ENCODE measurements at places on chromosomes 13 and 19.

GRCh38 chr13:61600360-61601033 lies 184.8 kb upstream of the PCDH20 start:
- DNase-seq = no peak

- no peak for DNase-seq
Observed at GRCh38 chr13:28147495-28147894, 9.2 kb downstream of the PAN3 start.

- DNase-seq = no peak
Observed at GRCh38 chr19:35013041-35013819, 13.1 kb downstream of the GRAMD1A start.

DNA sequence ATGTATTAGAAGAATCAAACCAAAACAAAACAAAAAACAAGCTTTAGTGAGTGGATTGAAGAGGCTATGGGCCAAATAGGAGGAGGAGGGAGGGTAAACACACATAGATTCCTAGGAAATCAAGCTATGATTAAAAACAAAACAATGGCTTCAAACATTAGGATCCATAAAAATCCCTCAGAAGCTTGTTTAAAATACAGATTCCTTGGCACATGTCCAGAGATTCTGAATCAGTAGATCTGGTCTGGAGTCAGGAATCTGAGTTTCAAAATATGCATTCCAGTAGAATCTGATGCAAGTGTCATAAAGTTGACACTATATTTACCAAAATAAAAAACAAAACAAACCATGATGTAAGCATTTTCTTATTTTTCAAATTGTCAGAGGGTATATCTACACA lies 692.8 kb upstream of the SGCG start:
- DNase-seq = no peak

GRCh38 chr19:4723595-4724514 lies at the start of gene DPP9:
Gene DPP9 (minus strand): TSS chr19:4723842. CDS start chr19:4719906, 3,936 bp downstream.
- peak; percentile 96 for DNase-seq

DNA sequence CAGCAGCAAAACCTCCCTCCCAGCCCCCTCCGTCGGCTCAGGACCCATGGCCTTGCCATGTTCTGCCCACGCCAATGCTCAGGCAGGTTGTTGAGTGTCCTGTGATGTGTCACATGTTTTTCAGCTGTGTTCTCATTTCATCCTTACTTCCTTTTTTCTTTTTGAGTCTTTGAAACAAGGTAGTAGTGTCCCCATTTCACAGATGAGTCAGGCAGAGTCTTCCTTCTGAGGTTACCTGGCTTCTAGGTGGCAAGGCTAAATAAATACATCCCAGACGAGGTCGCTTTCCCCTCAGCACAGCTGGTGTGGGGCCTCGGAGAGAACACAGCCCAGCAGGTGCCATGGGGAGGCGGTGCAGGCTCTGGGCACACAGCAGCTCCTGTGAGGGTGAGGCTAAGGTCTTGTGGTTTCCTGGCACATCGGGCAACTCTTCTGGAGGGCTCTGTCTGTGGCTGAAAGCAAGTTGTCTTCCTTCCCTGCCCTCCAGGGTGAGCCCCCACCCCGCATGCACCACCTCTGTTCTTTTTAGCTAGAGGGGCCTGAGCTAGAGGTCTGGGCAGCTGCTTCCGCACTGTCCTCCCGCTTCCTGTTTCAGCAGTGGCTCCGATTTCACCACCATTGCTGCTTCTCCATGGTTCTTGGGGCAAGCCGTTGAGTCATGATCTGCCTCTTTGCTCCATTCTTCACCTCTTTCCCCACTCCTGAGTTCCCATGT lies 15.1 kb downstream of the PRAM1 start:
- no peak for DNase-seq

GRCh38 chr19:48487948-48488347 lies 18.8 kb downstream of the CYTH2 start:
- DNase-seq = no peak

DNA sequence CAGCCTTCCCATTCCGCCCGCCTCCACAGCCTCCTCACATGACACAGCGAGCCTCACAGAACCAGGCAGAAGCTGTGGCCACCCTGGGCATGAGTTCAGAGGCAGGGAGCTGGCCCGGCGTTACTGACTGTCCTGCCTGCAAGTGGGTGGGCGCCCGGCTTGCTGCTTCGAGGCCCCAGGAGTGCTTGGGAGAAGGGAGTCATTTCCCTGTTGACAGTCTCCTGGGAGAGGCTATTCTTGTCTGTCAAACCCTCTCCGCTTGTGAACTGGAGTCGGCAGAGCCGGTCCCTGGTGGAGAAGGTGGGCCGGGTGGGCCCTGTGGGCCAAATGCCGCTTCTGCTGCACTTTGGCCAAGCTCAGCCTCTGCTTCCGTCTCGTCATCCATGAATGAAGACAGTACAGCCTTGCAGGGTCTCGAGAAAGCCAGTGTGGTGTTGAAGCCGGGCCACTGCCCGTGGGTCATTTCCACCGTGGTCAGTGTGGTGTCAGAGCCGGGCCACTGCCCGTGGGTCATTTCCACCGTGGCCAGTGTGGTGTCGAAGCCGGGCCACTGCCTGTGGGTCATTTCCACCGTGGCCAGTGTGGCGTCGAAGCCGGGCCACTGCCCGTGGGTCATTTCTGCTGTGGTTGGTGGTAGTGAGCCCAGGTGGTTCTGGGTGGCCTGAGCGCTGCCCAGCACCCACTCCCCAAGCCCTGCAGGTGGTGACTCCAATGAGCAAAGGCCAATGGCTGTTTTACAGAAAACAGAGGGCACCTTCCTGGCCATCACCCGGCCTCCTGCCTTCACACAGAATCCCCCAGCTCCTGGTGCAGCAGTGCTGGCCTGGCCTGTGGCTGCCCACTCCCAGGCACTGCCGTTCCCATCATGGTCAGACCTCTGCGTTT lies 13.5 kb upstream of the F7 start:
- no peak for DNase-seq

DNA sequence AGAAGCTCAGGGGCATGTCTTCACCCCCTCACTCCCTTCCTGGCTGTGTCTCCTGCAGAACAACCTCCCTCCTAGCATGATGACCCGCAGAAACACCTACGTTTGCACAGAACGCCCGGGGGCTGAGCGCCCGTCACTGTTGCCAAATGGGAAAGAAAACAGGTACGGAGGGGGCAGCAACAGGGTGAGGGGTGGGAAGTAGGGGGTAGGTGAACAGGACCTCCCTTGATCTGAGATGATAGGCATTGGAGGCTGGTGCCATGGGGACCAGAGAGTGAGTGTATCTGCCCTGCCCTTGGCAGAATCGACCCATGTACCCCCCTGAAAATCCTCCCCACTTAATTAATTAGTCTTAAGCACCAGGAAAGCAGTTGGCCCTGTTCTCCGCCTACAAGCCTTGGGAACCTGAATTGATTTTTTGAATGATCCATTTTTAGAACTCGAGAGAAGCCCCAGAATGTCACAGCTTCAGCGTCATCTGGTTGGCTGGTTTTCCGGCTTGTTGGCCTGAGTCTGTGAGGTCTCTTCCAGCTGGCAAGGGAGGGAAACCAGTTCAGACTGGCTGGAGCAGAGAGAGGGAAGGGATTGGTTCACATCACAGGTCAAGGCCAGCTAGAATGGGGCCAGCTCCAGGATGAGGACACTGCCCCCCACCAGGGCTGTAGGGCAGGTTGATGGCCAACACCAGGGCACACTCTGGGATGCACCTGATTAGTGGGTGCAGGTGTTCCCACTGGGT lies 28.2 kb downstream of the CKM start:
- DNase-seq = no peak

DNA sequence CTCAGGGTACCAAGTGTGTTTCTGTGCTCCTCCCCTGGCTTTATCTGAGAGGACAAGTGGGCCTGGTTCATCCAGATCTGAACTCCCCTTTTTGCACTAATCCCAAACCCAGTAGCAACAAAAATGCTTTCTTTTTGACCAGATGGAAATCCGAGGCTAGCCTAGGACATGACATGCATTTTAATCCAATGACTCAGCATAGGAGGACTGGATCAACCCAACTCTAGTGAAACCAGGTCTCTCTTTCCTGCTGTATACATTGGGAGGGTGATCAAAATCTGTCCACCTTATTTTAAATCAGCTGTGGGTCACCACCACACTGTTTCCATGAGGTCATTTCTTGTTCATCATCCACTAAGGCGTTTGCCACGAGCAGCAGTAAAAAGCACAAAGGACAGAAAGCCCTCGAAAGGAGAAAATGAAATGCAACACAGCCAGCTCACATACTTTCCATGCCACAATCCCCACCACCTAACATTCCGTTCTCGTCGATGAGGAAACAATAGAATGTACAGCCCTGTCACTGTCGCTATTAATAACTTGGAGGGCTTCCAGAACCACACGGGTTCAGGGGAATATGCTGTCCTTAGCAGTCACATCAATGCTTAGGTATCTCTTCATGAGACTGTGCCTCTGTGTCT lies 543.0 kb downstream of the IRS2 start:
- no peak for DNase-seq

- DNase-seq = no peak
Observed at GRCh38 chr13:39381456-39381855, 221.5 kb downstream of the LHFPL6 start.

- peak; percentile 66 for DNase-seq
Observed at GRCh38 chr19:50368649-50369570, 3.5 kb upstream of the NAPSA start.

- no peak for DNase-seq
Observed at GRCh38 chr13:102103469-102103868, 298.4 kb downstream of the FGF14 start.

GRCh38 chr13:44801990-44802389 lies 187.3 kb downstream of the NUFIP1 start:
- DNase-seq = no peak

- peak; percentile 92 for DNase-seq
Observed at GRCh38 chr19:55160128-55160985, 2.8 kb upstream of the TNNI3 start.

GRCh38 chr13:20294497-20294896 lies 62.4 kb upstream of the GJB6 start:
- DNase-seq = no peak

DNA sequence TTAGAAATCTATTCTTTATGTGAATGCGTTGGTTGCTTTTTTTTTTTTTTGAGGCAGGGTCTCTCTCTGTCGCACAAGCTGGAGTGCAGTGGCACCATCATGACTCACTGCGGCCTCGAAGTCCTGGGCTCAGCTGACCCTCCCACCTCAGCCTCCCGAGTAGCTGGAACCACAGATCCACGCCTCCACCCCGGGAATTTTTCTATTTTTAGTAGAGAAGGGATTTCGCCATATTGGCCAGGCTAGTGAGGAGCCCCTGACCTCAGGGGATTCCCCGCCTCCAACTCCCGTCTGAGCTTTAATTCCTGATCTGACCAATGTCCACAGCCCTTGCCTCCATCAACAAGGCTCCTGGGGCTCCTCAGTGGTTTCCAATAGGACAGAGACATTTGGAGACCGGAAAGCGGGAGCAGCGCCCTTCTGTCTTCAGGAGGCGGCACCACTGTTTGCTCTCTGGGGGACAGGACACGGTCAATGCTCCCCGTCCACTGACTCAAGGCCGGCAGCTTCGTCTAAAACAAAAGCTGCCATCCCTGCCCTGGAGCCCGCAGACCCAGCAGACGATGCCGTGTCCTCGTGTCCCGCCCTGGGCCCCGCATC lies 503 bp downstream of the TUBA3C start:
- no peak for DNase-seq

GRCh38 chr19:11046605-11047354 lies 42.5 kb upstream of the LDLR start:
- no peak for DNase-seq

- no peak for DNase-seq
Observed at GRCh38 chr13:41443969-41444368, 13.4 kb upstream of the RGCC start.

GRCh38 chr13:78779608-78780007 lies 120.7 kb upstream of the OBI1 start:
- peak; percentile 70 for DNase-seq

DNA sequence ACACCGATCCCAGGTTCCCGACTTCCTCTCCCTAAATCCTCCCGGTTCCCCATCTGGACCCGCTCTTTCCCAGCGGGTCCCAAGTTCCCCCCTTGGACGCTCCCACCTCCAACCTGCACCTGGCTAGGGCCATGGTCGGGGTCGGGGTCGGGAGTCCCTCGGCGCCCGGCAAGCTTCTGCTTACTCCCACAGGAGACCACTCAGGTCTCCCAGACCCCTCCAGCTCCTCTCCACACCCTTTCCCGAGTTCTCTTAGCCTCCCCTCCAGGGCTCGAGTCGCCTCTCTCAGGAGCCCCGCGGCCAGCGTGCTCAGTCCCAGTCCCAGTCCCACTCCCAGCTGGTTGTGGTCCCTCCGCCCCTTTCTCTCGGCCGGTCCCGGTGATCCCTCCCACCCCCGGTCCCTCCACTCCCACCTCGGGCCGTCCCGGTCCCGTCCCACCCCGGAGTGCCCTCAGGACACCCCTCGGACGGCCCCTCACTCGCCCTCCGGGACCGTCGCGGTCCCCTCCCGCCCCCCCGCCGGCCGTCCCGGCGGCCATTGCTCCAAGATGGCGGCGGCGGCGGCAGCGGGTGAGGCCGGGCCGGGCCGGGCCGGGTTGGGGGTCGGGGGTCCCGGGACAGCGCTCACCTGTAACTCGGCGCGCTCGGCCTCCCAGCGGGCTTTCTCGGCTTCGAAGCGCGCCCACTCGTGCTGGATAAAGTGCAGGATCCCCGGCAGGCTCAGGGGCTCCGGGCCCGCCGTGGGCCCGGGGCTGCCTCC lies at the start of gene FKRP:
TSS of gene FKRP (plus strand) at position 537 of the 760 bp plus-strand sequence. CDS start 9,394 bp downstream, outside the sequence.
- DNase-seq = no peak

DNA sequence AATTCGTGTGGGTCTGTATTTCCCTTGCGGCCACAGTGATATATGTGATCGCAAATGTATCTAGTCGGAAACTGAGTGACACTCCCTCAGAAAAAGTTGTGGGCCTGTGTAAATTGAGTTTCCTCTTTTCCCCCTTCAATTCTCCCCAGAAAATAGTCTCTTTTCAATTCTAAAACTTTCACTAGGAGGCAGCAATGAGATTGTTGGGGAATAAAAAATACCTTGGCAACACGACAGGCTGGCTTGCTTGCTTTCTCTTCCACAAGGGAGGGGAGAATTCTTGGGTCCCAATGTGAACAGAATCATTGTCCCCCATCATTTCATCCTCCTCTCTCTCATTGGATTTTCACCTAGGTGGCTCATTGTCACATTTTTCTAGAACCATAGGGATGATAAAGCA lies 3.7 kb upstream of the SOX21 start:
- no peak for DNase-seq

DNA sequence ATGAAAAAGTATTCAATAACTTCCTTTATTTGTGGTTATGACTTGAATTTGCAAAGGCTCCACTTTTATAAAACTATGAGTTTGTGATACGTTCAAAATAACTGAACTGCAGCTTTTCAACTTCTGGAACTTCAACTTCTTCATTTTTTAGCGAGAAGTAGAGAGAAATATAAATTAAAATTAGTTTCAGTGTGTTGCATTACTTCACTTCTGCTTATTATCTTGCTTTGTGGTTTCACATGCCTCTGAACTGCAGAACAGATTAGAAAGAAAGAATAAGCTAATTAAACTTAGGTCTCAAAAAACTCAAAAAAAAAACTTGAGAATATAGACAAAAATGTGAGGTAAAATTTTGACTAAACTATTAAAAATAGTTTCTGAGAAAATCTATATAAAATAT lies 1073.4 kb downstream of the PCDH17 start:
- no peak for DNase-seq

DNA sequence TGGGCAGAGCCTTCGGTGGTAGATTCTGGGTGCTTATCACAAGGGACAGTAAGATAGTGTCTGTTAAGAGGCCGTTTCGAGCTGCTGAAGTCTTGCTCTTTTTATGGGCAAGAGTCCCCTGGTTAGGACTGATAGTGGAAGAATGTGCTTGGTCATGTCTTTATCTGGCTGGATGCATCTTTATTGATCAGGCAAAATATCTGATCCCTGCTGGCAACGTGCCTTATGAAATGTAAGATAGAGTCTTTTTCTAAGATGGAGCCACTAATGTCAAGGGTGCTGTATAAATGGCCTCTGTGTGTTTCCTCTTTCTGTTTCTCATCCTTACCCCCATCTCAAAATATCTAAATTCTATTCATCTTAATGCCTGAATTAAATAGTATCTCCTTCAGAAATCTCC lies 53.3 kb downstream of the MYO16 start:
- no peak for DNase-seq

All from NCI-H2171 (cell line).